ENCODE measurements at places on chromosomes 3 and 15.

- no peak for DNase-seq
Observed at GRCh38 chr3:149019580-149019979, 28.2 kb downstream of the GYG1 start.

GRCh38 chr3:190692256-190692655 is 170.2 kb downstream of the GMNC start:
- DNase-seq, result no peak

GRCh38 chr15:70197318-70197944 is 99.7 kb upstream of the TLE3 start:
- no peak for DNase-seq

GRCh38 chr3:159126261-159127020 is 324.6 kb downstream of the MFSD1 start:
- no peak for DNase-seq

GRCh38 chr3:4995500-4996053 is 16.3 kb downstream of the BHLHE40 start:
- DNase-seq, result no peak

DNA sequence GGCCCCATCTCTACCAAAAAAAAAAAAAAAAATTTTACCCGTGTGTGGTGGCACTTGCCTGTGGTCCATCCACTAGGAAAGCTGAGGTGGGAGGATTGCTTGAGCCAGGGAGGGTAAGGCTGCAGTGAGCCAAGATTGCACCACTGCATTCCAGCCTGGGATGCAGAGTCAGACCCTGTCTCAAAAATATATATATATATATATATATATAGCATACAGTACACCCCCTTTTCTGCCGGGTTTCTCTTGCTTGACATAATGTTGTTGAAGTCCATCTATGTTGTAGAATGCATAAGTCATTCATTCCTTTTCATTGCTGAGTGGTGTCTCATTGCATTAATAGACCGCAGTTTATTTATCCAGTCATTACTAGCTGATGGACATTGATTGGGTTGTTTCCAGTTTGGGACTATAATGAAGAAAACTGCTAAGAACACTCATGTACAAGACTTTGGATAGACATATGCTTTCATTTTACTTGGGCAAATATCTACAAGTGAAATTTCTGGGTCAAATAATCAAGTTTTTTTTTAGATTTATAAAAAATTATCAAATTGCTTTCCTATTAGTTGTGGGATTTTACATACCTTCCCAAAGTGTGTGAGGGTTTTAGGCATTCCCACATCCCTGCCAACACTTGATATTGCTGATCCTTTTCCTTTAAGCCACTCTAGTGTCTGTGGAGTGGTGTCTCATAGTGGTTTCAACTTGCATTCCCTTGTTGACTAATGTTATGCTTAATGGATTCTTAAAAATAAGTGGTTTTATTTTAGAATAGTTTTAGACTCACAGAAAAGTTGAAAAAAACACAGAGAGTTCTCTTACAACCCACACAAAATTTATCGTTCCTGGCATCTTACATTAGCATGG is 2.1 kb upstream of the PRR20G start:
- DNase-seq, result no peak
